Stimulated activated CD8-positive, alpha-beta memory T cell treated with anti-CD3 and anti-CD28 coated beads, Interleukin-4, amount 100 ng/mL, for 1 hour (primary cell): ENCODE measurements at places on chromosomes 1 and 21.

- no peak for DNase-seq
Observed at GRCh38 chr1:228161866-228162265, 3.7 kb upstream of the IBA57 start.

DNA sequence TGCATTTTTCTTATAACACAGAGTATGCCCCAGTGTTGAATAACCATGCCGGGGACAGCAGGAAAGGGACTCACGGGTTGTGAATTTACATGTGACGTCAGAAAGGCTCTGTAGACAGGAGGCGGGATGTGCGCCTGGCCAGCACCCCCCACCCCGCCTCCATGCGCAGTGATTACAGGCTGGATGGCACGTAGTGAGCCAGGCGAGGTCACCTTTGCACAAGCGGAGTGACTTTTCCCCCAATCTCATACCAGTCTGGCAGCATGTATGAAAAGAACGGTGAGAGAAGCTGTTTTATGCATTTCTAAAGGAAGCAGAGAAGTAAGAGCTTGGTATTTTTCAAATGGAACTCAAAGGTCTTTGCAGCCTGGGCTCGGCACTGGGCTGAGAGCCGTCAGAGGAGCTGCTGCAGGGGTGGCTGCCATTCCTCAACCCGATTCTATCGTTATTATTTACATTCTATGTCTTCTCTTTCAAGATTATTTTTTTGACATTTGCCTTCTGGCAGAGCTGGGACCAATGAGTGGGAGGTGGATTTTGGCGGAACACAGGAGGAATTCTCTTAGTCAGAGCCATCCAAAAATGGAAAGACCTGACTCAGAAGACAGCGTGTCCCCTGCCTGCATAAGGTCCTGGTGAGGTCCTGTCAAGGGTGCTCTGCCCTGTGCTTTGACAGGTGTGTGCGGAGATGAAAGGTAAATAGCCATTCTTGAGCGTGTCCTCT is 115.6 kb upstream of the SLC45A1 start:
- no peak for DNase-seq

DNA sequence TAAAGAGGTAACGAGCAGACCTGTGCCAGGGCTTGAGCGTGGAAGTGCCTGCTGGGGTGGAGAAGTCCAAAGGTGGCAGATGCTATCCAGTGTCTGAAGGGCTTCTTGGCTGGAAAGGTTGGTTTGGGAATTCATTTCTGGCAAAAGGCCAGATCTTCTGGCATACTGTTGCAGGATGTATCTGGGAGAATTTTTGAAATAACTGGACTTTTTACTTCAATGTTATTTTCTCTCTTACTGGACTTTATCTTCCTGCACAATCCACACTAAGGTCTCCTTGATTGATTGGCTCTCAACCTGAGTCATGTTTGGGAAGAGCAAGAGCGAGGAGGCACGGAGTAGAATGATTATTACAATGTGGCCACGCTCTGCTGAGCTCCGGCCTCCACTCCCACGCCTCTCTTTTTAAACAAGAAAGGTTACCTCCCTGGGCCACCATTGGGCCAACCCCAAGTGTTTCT is 278.4 kb downstream of the TM2D1 start:
- no peak for DNase-seq

- no peak for DNase-seq
Observed at GRCh38 chr1:109639841-109640184, 16.1 kb upstream of the GSTM4 start.

DNA sequence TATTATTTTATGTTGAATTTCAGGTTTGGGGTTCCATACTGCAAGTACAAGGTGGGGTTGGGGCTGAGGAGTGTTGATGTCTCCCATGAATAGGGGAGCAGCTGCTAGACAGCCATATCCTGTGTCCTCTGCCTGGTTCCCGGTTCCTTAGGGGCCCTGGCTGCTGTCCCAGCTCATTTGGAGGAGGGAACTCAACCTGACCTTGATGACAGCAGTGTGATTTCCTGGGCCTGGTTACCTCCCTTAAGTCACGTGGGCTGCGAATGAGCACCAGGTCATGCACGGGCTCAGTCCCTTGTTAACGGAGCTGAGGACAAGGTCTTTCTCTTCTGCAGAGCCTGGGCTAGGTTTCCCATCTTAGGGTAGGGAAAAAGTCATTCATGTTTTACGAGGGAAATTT is 85.1 kb downstream of the MTR start:
- no peak for DNase-seq

- no peak for DNase-seq
Observed at GRCh38 chr1:9174243-9174642, 45.3 kb upstream of the GPR157 start.

DNA sequence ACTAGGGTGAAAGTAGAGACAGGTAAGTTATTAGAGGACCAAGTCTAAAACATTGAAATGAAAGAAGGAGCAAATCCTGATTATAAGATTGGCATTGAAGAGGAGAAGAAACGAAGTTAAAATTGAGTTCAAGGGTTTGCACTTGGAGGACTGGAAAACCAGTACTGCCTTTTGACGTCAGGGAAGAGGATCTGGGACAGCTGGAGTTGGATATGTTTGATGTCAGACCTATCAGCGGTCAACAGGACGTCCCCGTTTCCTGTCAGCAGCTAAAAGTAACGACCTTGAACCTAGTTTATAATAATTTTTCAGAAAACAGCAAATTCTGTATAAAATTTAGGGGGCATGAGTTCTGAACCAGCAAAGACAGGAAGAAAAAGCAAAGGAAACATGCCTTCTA is 1.2 kb upstream of the NID1 start:
- no peak for DNase-seq

GRCh38 chr1:12594966-12595756 is 22.8 kb downstream of the DHRS3 start:
- DNase-seq = no peak

GRCh38 chr1:3139451-3139852 is 70.4 kb downstream of the PRDM16 start:
- no peak for DNase-seq

DNA sequence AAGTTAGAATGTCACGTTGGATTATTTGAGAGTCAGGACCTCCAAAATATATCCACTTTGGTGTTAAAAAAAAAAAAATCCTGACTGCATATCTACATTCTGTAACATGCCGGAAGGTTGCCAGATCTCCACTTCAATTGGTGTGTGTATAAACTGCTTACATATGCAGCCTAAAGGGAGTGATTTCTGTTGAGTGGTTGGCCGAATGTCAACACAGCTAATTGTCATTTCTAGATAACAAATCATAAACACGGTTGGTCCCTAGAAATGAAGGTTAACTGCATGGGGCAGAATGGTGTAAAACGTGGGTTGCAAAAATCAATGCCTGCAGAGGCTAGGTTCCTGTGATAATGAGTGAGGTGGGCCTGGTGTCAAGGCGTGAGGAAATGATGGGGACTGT is 15.0 kb upstream of the ROR1 start:
- DNase-seq = no peak

DNA sequence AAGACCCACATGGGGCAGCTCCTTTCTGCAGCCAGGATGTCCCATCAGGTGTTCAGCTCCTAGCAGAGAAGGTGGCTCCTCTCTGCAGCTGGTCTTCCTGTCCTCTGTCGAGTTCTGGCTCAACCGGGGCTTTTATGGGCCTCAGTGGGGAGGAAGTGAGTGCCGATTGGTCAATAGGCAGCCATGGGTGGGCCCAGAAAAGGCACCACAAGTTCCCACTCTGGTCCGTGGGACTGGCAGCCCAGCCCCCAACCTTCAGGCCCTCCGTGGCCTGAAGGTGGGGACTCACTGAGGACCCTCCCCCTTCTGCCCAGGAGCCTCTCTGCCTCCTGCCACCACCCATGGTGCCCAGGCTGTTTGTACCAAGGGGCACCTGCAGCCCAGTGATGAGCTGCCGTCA is 161.7 kb upstream of the DUSP10 start:
- no peak for DNase-seq

GRCh38 chr1:244242446-244242845 is 191.4 kb downstream of the ZBTB18 start:
- no peak for DNase-seq

DNA sequence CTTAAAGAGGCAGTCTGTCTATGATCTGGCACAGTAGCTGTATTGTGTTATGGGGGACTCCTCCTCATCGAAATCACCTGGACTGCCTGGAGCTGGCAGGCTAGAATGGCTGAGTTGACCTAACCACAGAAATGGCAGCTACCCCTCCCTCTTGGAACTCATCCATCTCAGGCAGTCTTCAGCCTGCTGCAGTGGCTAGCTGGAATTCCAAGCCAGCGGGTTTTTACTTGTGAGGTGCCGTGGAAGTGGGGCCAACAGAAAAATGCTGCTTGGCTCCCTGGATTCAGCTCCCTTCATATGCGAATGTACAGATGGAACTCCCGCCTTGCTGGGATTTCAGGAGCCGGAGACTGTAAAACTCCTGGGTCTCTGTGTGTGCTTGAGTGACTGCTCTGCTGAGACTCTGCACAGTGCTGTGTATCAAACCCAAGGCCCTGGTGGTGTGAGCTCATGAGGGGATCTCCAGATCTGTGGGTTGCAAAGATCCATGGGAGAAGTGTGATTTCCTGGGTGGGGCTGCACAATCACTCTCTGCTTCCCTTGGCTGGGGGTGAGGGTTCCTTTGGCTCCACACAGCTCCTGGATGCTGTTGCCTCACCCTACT is 316.9 kb downstream of the CTH start:
- no peak for DNase-seq

- no peak for DNase-seq
Observed at GRCh38 chr1:152343006-152343405, 16.8 kb downstream of the FLG2 start.

DNA sequence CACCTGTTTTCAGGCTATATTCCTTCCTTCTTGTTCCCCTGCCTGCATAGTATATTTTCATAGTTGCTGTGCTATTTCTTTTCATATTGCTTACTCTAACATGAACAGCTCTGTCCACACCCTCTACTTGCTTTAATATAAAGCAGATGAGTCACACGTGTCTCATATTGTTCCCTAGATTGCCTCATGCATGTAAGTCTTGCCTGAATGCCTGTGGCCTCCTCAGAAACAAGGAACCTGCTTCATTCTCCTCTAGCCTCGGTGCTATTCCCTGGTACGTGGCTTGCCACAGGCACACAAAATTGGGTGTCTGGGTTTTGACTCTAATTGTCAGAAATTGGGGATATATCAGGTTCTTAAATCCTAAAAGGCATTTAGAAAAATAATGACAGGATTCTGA is 16.5 kb upstream of the PKP1 start:
- DNase-seq = no peak

DNA sequence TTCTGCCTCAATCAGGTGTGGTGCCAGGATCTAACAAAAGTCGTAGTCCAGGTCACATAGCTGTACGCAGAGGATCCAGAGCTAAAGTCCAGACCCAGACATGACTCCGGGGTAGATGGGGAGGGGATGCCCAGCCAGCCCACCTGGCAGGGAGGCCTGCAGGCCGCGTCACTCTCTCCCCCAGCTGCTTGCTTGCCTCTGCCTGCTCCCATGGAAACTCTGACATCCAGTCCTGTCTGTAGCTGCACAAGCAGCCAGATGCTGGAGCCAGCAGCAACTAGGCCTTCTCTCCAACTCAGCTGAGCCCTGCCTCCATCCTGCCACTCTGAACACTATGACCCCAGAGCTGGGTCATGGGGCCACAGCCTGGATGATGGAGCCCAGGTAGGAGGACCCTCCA is 8.1 kb downstream of the COL8A2 start:
- DNase-seq = no peak

- no peak for DNase-seq
Observed at GRCh38 chr21:38489271-38489652, 9.0 kb downstream of the ERG start.

DNA sequence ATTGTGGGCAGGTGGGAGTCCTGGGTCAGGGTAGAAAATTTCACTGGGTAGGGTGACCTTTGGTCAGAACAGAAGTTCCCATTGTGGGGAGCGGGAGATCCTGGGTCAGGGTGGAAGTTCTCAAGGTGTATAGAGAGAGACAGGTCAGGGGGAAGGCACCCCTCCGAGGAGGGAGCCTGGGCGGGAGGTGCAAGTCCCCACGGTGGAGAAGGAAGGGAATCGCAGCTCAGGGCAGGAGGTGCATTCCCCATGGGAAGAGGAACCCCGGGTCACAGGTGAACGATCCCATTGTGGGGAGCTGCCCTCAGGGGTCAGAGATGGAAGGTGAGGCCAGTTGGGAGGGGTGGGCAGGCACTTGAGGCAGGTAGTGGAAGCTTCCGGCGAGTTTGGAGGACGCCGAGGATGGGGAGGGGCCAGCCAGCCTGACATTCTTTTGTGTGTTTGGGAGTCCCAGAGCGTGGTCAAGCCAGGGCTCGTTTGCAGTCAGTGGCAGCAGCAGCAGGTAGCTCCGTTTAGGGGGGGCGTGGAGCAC is 637 bp downstream of the LYPLA2 start:
- no peak for DNase-seq

- DNase-seq = no peak
Observed at GRCh38 chr1:166944186-166944967, 31.0 kb downstream of the ILDR2 start.

DNA sequence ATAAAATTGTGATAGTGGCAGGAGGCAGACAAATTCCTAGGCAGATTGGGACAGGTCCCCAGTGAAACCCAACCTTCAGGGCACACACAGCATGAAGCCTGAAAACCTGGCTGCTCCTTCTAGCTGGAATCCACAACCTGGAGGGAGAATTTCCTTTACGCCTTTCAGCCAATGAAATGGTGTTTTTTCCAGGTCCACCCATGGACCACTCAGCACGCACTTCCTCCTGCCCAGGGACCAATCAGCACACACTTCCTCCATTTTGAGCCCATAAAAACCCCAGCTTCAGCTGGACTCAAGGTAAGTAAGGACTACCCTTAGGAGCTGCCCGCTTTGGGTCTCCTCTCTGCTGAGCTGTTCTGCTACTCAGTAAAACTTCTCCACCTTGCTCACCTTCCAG is 120.1 kb downstream of the AKT3 start:
- DNase-seq = no peak

DNA sequence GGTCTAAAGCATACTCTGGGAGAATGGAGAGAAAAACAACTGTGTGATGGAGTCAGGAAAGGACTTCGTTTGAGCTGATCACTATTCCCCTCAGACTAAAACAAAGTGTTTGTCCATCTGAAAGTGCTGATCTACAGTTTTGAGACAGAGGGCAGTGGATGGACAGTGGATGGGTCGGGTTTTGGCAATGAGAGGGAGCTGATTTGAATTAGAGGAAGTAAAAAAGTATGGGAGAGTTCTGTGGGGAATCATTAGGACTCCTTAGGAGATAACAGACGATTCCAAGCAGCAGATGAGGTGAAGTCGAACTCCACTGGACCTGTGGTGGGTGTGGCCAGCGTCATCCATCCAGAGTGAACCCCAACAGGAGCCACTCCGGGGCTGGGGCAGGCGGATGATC is 62.3 kb downstream of the PTGS2 start:
- no peak for DNase-seq

- DNase-seq = peak; percentile 58
Observed at GRCh38 chr1:59814180-59814900, 409 bp upstream of the HOOK1 start.

GRCh38 chr1:52792036-52792435 is 50.5 kb upstream of the ZYG11A start:
- DNase-seq = no peak
